ENCODE measurements at places on chromosomes 2 and 18. TPM values are rescaled to one million over a fixed set of nuclear protein-coding genes. Genes with fewer than 3 reads are reported as not detected.
A peak's percentile ranks its signal among the peaks of the same experiment; 100 is the strongest.

DNA sequence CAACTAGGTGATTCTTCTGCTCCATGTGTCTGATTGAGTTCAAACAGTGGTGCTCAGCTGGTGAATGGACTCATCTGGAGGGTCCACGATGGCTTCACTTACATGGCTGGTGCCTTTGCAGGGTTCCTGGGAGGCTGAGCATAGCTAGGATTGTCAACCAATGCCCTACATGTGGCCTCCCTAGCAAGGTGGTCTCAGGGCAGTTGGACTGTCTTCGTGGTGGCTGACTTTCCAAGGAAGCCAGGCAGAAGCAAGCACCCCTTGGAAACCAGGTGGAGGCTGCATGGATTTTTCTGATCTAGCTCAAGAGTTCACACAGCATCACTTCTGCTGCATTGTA lies 6.8 kb downstream of the IL1R2 start:
- H3K27me3 ChIP-seq = no peaks in the 10 kb centered on the region
- no peaks in the 10 kb centered on the region for H3K36me3 ChIP-seq
- no peak for DNase-seq
- H3K4me1 ChIP-seq = no peaks in the 10 kb centered on the region

DNA sequence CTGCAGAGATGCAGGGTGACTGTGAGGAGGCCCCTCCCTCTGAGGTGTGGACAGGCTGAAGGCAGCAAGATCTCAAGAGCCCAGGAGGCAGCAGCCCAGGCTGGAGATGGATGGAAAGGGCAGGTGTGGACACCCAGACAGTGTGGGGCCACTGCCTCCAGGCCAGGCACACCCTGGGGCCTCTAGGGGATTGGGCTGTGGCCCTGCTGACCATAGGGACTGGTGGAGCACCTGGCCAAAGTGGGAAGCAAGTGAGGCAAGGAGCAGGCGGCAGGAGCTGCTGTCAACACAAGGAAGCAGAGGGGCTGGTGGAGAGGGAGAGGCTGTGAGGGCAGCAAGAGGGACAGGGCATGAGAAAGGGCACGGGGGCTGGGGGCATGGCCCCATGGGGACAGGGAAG lies 10.8 kb downstream of the SNED1 start:
- no peak overlapping the region for H3K27ac ChIP-seq
- no peaks in the 10 kb centered on the region for H3K27me3 ChIP-seq
- no peak overlapping the region for H3K4me3 ChIP-seq
- no peak for DNase-seq

DNA sequence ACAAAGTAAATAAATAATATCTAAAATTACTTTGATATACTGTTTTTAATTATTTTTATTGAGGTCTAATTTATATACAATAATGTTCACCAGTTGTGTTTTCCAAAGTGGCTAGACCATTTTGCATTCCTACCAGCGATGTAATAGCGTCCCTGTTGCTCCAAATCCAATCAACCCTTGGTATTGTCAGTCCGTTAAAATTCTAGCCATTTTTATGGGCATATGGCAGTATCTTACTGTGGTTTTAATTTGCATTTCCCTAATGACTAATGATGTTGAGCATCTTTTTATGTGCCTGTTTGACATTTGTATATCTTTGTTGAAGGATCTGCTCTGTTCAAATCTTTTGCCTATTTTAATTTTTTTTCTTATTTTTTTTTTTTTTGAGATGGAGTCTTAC lies 185.0 kb downstream of the PRPF40A start:
- no peak for DNase-seq
- H3K27me3 ChIP-seq = no peaks in the 10 kb centered on the region
- H3K27ac ChIP-seq = no peak overlapping the region
- H3K36me3 ChIP-seq = no peaks in the 10 kb centered on the region

Gene KYNU
- total RNA-seq = 13.5 TPM

- H3K27me3 ChIP-seq = no peaks in the 10 kb centered on the region
- no peaks in the 10 kb centered on the region for H3K36me3 ChIP-seq
- peak; percentile 92 for DNase-seq
- H3K4me3 ChIP-seq = no peak overlapping the region
- H3K4me1 ChIP-seq = no peaks in the 10 kb centered on the region
Observed at GRCh38 chr2:26018184-26019055, 15.5 kb upstream of the RAB10 start.

DNA sequence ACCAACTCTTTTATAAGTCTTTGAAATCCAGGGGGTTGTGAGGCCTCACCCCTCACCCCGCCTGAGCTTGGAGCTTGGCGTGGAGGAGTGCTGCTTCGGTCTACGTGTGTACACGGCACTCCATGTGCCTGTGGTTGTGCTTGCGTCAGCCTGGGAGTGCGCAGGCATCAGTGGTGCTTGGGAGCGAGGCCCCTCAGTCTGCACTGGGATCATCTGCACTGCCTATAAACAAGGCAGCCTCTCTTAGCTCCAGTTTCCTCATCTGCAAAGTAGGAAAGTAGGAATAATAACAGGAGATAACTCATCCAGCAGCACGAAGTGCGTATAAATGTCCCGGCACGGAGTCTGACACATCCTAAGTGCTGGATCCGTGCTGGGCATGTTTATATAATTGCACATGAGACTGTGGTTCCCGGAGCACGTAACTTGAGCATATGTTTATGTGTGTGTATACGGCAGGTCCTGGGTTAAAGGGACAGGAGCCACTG lies 1.2 kb downstream of the GYPC start:
- H3K27me3 ChIP-seq = no peaks in the 10 kb centered on the region
- peaks cover 5% of the 10 kb centered on the region for H3K4me1 ChIP-seq
- H3K4me3 ChIP-seq = peak overlapping the region; percentile 91
- peak; percentile 81 for DNase-seq

DNA sequence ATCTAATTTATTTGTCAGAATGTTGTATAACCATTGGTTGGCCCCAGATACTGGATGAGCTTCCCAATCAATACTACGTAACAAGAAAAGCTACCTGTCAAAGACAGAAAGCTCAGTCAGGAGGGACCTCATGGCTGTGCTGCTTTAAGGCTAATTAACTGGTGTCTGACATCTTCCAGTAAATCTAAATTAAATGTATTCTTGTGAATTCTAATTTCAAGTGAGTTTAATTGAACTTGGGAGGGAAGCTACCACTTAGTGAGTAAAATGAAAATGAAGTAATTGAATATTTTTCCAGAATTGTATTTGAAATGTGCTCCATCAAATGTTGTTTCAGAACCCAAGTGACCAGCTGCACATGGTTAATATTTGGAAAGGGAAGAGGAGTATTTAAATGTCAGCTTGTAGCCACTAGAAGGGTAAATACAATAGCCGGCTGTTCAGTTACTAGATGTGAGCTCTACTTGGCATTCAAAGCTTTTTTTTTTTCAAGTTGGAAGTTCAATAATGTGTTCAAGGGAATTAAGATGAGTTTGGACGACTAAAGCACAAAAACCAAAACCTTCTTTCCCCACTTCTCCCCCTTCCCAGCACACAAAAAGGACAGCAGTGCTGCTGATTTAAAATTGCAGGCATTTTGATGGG lies 62.0 kb downstream of the GPR39 start:
- no peak for DNase-seq
- H3K27ac ChIP-seq = no peak overlapping the region
- no peaks in the 10 kb centered on the region for H3K36me3 ChIP-seq
- H3K4me1 ChIP-seq = no peaks in the 10 kb centered on the region

Gene AQP12A
- total RNA-seq = not detected

Gene KANSL1L
- total RNA-seq = 44.1 TPM

GRCh38 chr2:197801033-197801432 lies 3.4 kb upstream of the PLCL1 start:
- no peak for DNase-seq
- peaks cover 4% of the 10 kb centered on the region for H3K4me1 ChIP-seq
- H3K36me3 ChIP-seq = no peaks in the 10 kb centered on the region
- H3K4me3 ChIP-seq = no peak overlapping the region
- no peak overlapping the region for H3K27ac ChIP-seq

Measured in aorta (tissue), 5 donors.